ENCODE measurements at places on chromosomes 13 and 19.

- no peak for DNase-seq
Observed at GRCh38 chr19:33306853-33307792, 4.8 kb upstream of the CEBPA start.

DNA sequence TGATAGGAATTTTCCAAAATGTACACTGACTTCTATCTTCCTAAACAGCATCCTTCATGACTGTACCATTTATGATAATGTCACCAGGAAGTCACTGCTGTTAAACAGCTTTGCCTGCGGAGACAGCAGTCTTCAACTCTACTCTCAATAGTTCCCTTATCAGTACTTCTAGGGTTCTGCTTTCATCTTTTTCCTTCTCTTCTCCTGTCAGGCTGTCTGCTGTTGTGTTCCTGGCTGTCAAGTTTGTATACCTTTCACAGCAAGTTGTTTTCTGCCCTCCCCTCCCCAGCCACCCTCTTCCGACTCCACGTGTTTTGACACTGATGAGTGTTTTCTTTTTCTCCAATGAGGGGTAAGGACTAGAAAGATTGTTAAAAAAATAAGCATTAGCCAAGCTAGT lies 2.2 kb downstream of the UPF3A start:
- no peak for DNase-seq

GRCh38 chr19:53308339-53308811 lies 25.2 kb upstream of the ZNF845 start:
- no peak for DNase-seq

- no peak for DNase-seq
Observed at GRCh38 chr19:51120160-51120559, 4.5 kb upstream of the SIGLEC9 start.

DNA sequence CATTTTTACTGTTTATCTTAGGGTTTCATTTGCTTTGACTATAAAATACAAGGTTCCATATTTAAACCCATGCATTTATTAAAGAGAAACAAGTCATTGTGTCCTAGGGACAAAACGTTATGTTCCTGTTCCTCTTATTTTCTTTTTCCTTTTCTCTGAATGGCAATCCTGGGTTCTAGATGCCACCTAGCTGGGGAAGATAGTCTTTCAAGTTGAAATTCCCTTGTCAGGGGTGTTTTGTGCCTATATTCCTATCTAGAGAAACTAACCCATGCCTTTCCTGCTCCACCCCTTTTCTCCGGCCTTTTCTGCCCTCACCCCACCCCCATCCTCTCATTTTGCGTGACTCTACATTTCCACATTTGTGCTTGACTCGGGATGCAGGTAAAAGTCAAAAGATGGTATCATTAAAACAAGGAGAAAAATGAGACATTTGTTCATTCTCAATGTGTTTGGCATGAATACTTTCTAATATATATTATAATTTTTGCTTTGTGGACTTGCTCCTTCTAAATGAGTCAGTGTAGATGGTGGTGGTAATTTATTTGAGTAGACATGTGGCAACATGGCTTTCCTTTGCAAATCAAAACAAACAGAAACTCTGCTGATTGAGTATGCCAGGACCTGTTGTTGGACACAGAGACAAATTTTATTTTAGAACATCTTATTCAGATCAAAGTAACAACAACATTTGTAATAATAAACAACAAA lies 26.8 kb upstream of the STARD13 start:
- no peak for DNase-seq

DNA sequence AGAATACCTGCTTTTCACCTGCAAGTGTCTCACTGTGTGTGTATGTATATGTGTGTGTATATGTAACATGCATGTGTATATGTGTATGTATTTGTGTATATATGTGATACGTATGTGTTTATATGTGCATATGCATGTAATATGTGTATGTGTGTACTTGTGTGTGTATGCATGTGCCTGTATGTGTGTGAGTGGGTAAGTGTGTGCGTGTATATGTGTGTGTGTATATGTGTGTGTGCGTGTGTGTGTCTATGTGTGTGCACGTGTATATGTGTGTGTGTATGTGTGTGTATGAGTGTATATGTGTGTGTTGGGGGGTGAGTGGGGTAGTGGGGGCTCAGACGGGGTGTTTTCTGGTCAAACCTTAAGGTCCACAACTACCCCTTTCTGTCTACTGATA lies 192.6 kb upstream of the KL start:
- DNase-seq: no peak

GRCh38 chr13:38223089-38223488 lies 126.6 kb upstream of the UFM1 start:
- DNase-seq: no peak

DNA sequence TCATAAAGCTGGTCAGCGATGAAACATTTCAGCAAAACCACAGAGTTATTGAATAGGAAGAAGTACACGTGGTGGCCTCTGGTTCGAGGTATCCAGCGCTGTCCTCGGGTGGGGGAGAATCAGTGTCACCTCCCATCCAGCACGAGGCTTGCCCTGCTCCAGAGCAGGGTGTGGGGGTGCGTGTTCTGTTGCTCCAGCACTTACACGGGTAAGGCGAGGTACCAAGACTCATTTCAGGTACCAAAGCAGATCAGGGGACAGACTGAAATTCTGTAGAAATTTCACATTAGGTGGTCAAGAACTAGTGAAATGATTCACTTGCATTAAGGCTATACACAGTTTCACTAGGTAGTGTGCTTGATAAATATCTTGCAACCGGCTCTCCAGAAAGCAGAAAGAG lies 164.2 kb upstream of the SOX1 start:
- DNase-seq: no peak
